ENCODE measurements at places on chromosomes 6 and 20.

GRCh38 chr20:62156592-62157386, 13.2 kb downstream of the SS18L1 start:
- DNase-seq = peak; percentile 90

GRCh38 chr6:18387061-18387721, at the start of gene RNF144B:
Gene RNF144B (plus strand): TSS chr6:18387350. CDS start chr6:18399535, 12,185 bp downstream.
- peak; percentile 82 for DNase-seq

- DNase-seq = no peak
Observed at GRCh38 chr6:6409397-6410030, 89.1 kb upstream of the F13A1 start.

GRCh38 chr6:159505140-159505922, 187.7 kb downstream of the SOD2 start:
- DNase-seq = no peak

GRCh38 chr6:130873746-130874145, 46.5 kb downstream of the SMLR1 start:
- no peak for DNase-seq

GRCh38 chr20:32091888-32092346, 17.6 kb upstream of the TM9SF4 start:
- peak; percentile 87 for DNase-seq

GRCh38 chr6:54308289-54308985, at the start of gene TINAG:
Gene TINAG (plus strand): TSS chr6:54308441. CDS start chr6:54308551, 110 bp downstream.
- no peak for DNase-seq

DNA sequence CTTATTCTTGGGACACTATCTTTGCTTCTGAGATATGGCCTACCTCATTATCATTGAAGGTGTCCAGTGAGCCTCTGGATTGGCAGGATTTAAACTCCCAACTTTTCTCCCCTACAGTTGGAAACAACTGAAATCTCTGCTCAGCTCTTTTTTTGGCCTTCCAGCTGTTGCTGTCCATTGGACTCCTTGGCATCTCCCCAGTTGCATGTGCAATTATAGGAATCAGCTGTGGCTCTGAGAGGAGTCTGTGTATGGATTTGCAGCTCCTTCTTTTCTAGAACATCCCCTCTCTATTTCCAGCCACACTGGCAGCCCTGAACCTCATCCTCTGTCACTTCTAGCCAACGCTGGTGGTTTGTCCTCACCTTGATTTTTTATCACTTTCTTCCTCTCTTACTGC, 21.2 kb downstream of the RAB22A start:
- DNase-seq = no peak

- DNase-seq = no peak
Observed at GRCh38 chr6:41408576-41408975, 73.2 kb downstream of the NCR2 start.

DNA sequence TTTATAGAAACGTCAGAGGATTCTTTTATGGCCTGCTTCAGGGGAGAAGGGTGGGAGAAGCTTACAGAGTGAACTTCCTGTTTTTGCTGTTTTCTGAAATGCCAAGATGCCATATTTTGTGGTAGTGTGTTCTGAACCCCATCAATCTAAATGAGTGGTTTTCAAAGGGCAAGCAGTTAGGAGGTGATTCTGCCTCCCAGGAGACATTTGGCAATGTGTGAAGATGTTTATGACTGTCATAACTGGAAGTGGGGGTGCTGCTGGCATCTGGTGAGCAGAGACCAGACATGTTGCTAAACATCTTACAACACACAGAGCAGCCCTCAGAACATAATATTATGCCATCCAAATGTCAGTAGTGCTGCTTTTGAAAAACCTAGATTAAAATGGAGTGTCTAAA, 6.0 kb upstream of the PRL start:
- no peak for DNase-seq

DNA sequence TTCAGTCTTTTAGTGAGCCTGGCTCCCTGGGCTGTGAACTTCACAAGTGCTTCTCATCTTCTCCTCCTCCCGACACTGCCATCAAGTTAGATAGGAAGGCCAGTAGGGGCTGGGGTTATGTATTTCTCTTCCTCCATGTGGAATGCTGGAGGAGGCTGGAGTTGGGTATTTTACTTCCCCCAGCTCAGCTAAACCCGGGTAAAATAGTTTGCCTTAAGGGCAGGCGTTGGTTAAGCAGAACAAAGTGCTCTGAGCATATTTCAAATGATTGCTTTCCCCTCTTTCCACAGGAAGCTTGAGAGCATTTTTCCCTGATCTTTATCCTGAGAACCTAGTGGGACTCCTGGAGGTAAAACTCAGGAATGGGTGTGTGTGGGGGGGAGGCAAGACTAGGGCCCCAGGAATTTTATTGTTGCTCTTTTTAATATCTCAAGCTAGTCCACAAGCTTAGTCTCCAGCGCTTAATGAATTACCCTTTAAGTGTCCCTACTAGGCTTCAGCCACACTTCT, 16.9 kb upstream of the SUPT3H start:
- no peak for DNase-seq

- DNase-seq = no peak
Observed at GRCh38 chr20:61556111-61556510, 304.1 kb downstream of the CDH4 start.

DNA sequence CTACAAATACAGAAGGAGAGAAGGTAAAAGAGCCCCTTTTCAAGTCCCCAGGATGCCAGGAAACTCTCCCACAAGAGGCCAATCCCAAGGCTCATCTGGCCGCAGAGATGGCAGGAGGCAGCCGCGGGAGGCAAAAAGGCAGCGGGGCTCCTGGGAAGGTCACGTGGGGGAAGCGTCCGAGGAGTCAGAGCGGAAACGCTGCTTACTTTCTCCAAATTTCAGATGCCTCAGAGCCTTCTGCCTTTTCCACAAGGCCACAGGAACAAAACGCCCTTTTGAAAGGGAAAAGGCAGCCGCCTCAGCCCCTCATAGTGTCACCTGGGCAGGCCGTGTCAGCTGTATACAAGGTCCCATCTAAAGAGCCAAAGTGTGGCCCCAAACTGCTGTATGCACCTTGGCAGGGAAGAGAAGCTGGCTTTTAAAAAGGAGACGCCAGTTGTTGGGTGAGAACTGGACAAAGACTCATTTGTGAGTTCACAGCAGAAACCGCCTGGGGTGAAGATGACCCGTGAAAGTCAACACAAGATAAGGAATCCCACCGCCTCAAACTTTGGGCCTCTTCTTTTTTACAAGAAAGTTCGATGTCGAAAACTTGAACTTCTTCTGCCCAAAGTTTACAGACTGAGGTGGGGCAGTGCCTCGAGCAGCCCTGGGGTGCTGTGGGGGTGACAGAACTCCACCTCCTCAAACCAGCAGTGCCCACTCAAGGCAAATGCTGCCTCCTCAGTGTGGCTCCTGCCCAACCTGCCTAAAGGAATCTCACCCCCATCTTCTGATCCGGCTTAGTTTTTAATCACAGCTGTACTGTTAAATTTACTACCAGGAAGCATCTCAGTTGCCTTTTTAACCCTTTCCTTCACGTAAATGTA, 45.4 kb downstream of the EZR start:
- peak; percentile 59 for DNase-seq

DNA sequence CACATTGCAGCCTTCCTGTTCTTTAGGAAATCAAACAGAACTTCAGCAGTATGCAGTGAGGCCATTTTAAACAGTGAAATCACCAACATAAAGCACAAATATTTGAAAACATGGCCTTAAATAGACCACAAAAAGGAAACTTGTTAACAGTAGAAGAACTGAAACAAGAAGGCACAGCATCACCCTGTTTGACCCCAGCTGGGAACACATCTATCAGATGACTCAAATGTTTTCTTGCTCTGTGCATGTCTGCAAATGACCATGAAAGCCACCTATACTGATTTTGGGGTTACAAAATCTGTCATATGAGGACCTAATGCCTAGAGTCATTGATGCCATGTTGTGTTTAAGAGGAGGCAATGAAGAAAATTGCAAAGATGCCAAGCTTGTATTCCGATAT, 123.8 kb upstream of the ADGRF1 start:
- DNase-seq = no peak

- no peak for DNase-seq
Observed at GRCh38 chr6:22236626-22237414, 60.0 kb downstream of the PRL start.

DNA sequence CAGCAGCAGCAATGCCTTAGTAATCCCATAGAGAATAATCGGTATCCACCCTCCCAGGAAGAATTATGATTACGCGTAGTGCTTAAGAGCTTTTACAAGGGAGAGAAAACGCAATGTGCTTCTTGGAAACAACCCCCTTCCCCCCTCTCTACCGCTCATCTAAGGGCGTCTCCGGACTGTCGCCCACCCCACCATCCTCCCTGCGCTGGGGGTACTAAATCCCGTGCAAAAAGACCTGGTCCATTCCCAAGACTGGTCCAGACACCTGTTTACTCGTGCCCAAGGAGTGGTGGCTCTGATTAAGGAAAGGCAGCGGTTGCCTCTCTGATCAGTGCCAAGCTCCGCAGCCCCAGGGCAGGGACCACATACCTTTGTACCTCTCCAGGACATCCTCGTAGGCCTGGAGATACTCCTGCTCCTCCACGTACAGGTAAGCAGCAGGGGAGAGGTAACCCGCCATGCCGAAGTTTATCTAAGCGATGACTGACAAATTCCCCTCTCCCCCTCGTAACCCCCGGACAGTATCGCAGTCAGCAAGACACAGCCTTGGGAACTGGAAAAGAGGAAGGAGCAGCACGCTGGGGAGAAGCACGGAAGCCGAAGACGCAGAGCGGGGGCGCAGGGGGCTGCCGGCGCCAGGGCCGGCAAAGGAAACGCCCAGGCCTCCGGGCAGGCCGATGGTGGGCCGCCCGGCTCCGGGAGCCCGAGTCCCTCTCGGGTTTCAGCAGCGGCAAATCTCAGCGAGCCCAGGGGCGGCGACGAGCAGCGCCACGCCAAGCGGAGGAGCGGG, 112.0 kb upstream of the BEND6 start:
- DNase-seq = peak; percentile 79

- DNase-seq = no peak
Observed at GRCh38 chr20:43755390-43755789, 28.6 kb upstream of the GTSF1L start.

- no peak for DNase-seq
Observed at GRCh38 chr20:58665606-58666005, 14.5 kb downstream of the STX16 start.

- DNase-seq = no peak
Observed at GRCh38 chr6:6583836-6584235, 4.7 kb upstream of the LY86 start.

DNA sequence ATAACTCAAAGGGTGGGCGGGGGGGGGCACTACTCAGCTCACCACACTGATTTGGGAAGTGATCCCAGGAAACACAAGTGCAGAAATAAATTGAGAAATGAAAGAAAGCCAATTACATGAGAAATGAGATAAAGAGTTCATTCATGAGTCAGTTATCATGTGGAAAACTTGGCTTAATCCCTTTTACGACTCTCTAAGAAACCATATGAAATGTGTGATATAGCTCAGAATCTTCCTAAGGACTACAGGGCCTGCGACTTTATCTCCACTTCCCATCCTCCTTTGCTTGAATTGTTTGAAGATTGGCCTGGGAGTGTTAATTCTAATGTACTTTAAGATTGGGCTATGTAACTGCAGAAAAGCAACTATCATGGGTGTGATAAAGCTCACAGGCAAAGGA, 3.6 kb upstream of the BTN2A2 start:
- DNase-seq = no peak

GRCh38 chr20:23667666-23668065, 21.2 kb downstream of the CST4 start:
- no peak for DNase-seq

GRCh38 chr20:57414867-57415592, 23.8 kb downstream of the RBM38 start:
- no peak for DNase-seq
